ENCODE measurements at places on chromosomes 2 and 18. TPM values are rescaled to one million over a fixed set of nuclear protein-coding genes. Genes with fewer than 3 reads are reported as not detected.

BMPR2 gene
- 91.7 TPM for total RNA-seq

ASB3 gene
- total RNA-seq = 64.9 TPM

CDCA7 gene
- 14.3 TPM for total RNA-seq

CASP8 gene
- 0.98 TPM for total RNA-seq

MYOM1 gene
- 1.5 TPM for total RNA-seq

GPR35 gene
- total RNA-seq = 0.98 TPM

SUPT7L gene
- total RNA-seq = 21.6 TPM

MARCHF4 gene
- 19.2 TPM for total RNA-seq

ANKRD44 gene
- total RNA-seq = 74.3 TPM

All from temporal lobe (tissue), 4 donors.